ENCODE measurements at places on chromosomes 4 and X.

DNA sequence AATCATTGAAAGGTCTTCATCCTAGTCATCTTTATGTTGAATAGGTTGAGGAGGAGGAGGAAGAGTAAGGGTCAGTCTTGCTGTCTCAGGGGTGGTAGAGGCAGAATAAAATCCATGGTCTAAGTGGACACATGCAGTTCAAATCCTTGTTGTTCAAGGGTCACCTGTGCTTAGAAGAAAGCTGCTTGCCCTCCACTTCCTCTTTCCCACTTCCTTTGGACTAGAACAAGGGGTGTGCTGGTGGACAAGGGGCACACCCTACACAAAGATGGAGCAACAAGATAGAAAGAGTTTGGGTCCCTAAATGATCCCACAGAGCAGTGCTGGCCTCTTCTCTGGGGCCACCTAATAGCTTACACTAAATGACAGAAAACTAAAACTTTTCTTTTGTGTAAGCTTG, 47.9 kb downstream of the HSD17B13 start:
- no peak for DNase-seq

DNA sequence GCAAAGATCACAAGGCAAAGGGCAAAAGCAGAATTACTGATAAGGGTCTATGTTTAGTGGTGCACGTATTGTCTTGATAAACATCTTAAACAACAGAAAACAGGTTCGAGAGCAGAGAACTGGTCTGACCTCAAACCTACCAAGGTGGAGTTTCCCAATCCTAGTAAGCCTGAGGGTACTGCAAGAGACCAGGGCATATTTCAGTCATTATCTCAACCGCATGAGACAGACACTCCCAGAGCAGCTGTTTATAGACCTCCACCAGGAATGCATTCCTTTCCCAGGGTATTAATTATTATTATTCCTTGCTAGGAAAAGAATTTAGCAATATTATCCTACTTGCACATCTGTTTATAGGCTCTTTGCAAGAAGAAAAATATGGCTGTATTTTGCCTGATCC, 51.5 kb downstream of the NPNT start:
- no peak for DNase-seq

DNA sequence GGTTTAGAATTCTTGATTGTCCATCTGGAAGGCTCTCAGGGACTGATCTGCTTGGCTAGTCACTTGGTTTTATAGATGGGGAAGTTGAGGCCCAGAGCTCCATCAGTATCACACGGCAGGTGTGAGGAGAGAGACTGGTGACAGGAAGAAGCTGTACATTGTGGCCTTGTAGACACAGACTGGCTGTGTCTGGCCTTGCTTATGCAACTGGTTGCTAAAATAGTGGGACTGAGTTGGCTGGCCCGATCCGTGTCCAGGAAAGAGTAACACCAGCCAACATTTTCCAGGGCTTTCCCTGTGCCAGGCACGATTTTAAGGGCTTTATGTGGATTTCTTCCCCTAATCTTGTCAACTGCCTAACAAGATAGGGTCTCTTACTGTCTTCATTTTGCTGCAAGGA, 2.8 kb downstream of the TBC1D14 start:
- DNase-seq: no peak

GRCh38 chrX:71167031-71167781, 22.6 kb downstream of the NLGN3 start:
- DNase-seq: no peak

DNA sequence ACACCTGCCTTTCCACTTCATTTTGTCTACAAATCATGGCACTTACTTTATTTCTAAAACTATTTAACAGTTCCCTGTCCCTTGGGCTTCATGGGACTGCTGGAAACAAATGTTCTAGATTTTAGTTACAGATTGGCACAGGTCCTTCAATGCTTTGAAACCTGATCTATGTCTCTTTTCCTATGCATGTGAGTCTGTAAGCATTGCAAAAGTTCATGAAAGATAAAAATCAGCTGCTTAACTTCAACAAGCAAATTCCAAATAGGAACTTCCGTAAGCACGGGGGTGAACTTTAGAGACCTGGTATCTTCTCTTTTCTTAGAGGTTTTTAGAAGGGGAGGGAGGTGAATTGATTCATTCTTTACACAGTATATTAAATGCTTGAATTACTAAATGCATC, 9.5 kb downstream of the LGI2 start:
- no peak for DNase-seq

DNA sequence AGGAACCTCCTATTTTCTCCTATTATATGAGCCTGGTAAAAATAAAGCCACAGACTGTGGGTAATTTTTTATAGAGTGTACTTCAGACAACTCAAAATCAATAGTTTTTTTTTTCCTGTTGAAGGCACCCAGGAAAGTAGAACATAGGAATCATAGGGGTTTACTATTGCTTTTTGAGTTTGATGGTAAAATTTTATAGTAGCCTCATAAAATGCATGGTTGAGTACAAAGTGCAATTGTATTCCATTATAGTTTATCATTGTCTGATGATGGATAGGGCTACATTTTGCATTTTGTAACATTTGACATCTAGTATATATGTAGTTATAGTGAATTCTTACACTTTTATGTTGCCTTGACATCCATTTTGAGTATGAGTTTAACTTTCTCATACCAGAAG, 455.0 kb downstream of the STIM2 start:
- DNase-seq: no peak

- no peak for DNase-seq
These were observed 102.0 kb upstream of the SH3RF1 start for GRCh38 chr4:169372791-169373190.

- no peak for DNase-seq
These were observed 159.6 kb upstream of the KLF3 start for GRCh38 chr4:38504396-38504715.

All from activated CD8-positive, alpha-beta memory T cell treated with anti-CD3 and anti-CD28 coated beads for 4 hours (primary cell).